ENCODE measurements at places on chromosomes 11 and 22. TPM values are rescaled to one million over a fixed set of nuclear protein-coding genes. Genes with fewer than 3 reads are reported as not detected.
A peak's percentile ranks its signal among the peaks of the same experiment; 100 is the strongest.

TMA7B gene
- total RNA-seq = 8.6 TPM

GRCh38 chr11:8220261-8221045, 43.2 kb downstream of the LMO1 start:
- no peak for DNase-seq
- no peak overlapping the region for H3K27ac ChIP-seq
- H3K36me3 ChIP-seq = no peaks in the 10 kb centered on the region
- H3K4me3 ChIP-seq = no peak overlapping the region
- peaks cover 7% of the 10 kb centered on the region for H3K27me3 ChIP-seq

IGF2 gene
- not detected for total RNA-seq

DNA sequence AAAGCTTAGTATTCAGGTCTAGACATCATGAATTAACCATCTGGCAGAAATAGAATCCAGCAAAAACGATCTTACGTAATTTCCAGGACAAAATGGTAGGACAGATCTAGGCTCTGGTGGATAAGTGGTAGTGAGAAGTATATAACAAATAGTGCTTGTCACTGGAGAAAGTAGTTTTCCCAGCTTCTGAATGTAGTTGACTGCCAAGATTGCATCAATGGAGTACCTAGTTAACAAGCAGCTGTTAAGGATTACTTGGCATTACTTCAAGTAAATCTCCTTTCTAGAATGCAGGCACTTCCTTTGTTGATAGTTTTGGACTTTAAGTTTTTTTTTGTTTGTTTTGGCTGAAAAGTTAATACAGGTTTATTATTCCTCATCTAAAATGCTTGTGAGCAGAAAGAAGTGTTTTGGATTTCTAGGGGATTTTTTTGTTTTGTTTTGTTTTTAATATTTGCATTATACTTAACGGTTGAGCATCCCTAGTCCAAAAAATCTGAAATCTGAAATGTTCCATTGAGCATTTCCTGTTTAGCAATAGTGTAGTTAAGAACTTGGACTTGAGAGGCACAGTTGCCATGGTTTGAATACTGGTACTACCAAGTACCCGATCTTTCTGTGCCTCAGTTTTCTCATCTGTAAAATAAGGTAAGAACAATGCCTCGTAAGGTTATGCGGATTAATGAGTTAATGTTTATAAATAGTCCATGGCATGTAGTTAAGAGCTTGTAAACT, 20.3 kb downstream of the FAM118B start:
- H3K36me3 ChIP-seq = no peaks in the 10 kb centered on the region
- H3K4me3 ChIP-seq = no peak overlapping the region
- H3K27me3 ChIP-seq = no peaks in the 10 kb centered on the region
- no peak overlapping the region for H3K27ac ChIP-seq
- no peaks in the 10 kb centered on the region for H3K4me1 ChIP-seq

MMP27 gene
- total RNA-seq = not detected

MYO18B gene
- total RNA-seq = 1.2 TPM

OR5A1 gene
- not detected for total RNA-seq

CALCA gene
- total RNA-seq = not detected

TIGD3 gene
- 1.1 TPM for total RNA-seq

- peak; percentile 70 for DNase-seq
- peak overlapping the region; percentile 100 for H3K27ac ChIP-seq
- peak overlapping the region; percentile 99 for H3K4me3 ChIP-seq
- peaks cover 51% of the 10 kb centered on the region for H3K36me3 ChIP-seq
Observed at GRCh38 chr11:47216121-47216798, 1.5 kb downstream of the DDB2 start.

DNA sequence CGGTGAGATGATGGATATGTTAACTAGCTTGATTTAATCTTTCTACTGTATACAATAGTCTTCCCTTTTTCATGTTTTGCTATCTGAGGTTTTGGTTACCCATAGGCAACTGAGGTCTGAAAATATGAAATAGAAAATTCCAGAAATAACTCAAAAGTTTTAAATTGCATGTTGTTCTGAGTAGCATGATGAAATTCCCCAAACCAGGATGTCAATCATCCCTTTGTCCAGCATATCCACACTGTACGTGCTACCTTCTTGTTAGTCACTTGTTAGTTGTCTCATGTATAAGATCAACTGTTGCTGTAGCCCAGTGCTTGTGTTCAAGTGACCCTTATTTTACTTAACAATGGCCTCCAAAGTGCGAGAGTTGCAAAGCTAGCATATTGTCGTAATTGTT, 21.2 kb upstream of the OR10W1 start:
- H3K27me3 ChIP-seq = no peaks in the 10 kb centered on the region
- no peaks in the 10 kb centered on the region for H3K4me1 ChIP-seq
- H3K27ac ChIP-seq = no peak overlapping the region
- DNase-seq = no peak

TMEM121B gene
- 0.18 TPM for total RNA-seq

FKBP2 gene
- 33.0 TPM for total RNA-seq

DNA sequence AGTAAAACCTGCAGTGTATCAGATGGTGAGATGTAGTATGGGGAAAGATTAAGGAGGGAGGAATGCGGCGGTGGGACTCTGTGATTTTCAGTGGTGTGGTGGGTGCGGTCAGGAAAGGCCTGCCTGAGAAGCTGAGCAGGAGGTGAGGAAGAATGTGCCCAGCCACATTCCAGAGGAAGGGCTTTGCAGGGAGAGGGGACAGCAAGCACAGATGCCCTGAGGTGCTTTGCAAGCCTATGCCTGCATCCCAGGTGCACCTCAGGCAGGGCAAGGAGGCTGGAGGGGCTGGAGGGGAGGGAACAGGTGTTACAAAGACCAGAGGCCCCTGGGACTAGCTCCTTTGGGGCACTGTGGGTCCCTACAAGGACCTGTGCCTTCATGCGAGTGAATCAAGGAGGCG, 42.1 kb downstream of the MYO7A start:
- H3K4me3 ChIP-seq = no peak overlapping the region
- peaks cover 5% of the 10 kb centered on the region for H3K27me3 ChIP-seq
- no peaks in the 10 kb centered on the region for H3K36me3 ChIP-seq

DNA sequence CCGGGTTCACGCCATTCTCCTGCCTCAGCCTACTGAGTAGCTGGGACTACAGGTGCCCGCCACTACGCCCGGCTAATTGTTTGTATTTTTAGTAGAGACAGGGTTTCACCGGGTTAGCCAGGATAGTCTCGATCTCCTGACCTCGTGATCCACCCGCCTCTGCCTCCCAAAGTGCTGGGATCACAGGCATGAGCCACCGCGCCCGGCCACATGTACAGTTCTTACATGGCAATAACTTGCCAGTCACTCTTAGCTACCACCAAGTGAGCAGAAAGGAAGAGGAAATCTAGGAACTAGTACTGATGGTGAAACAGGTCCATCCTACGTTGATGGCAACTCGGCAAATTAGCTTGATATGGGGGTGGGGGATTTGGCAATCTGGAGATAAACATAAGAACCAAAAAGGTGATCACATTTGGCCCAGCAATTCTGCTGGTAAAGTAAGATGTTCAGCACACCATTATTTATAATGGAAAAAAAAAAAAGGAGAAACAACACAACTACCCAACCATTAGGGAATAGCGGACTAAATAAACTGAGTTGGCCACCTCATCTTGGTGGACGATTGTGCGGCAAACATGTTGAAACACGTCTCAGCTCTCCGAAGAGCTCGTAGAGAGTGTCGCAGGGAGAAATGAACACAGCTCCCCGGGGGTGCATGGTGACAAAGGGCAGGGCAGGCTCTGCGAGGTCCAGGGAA, 5.3 kb downstream of the NLRP6 start:
- peaks cover 62% of the 10 kb centered on the region for H3K4me1 ChIP-seq
- DNase-seq = peak; percentile 45
- H3K27ac ChIP-seq = peak overlapping the region; percentile 89
- peaks cover 67% of the 10 kb centered on the region for H3K36me3 ChIP-seq

- no peak overlapping the region for H3K4me3 ChIP-seq
- peaks cover 52% of the 10 kb centered on the region for H3K4me1 ChIP-seq
- DNase-seq = no peak
- H3K27ac ChIP-seq = no peak overlapping the region
- H3K36me3 ChIP-seq = no peaks in the 10 kb centered on the region
Observed at GRCh38 chr22:39176714-39177455, 24.4 kb upstream of the CBX7 start.

PLEKHA7 gene
- total RNA-seq = 0.50 TPM

DNA sequence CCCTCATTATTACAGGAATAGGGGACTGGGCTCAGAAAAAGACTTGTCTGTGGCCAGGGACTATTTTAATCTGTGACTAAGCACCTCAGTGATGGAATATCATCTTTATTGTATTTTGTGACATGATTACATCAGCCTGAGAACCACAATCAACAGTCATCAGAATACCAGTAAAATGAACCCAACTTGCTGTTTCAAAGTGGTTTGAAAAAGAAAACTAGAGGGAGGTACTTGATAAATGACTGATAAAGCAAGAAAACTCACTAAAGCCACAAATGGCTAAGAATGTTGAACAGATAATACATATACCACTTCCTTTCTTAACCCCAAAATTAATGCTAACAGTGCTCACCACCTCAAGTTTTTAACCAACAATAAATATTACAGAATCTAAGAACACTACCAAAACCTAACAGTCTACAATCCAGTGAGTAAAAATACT, 155.7 kb downstream of the ATG16L2 start:
- peak overlapping the region; percentile 20 for H3K4me3 ChIP-seq
- DNase-seq = no peak
- no peaks in the 10 kb centered on the region for H3K27me3 ChIP-seq
- peaks cover 50% of the 10 kb centered on the region for H3K4me1 ChIP-seq

DNA sequence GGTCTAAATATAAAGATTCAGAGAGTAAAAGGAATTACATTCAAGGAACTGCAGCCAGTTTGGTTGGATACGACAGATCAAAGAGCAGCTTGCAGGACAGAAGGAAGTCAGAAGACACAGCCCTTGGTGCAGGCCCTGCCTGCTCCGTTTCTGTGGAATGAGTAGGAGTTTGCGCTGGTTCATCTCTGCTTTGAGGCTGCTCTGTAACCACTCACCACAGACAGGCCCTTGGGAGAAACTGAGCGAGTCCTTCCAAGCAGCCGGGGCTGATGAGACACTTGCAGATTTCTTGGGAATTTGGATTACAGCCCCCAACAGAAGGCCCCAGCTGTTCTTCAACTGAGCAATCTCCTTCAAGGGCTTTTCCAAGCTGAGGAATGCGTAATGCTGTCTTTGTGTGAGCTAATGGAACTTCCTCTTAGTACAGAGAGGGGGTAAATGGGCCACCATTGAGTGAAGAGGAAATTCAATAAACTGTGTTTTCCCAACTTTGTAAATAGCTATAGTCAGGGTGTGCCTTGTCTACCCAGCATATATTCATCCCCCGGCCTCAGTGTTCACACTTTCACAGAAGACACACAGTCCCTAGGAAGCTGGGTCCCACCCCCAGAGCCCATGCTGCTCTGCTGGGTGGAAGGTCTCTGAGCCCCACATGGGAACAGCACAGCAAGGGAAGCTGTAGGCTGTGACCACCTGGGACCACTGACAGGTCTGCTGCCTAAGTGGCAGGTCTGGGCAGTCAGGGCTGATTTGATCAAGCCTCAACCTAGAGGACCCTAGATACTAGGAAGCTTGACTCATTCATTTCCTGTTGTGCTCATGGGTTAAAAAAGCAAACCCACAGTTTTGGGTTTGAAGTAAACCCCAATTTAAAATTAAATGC, 16.6 kb downstream of the IL10RA start:
- H3K27ac ChIP-seq = peak overlapping the region; percentile 98
- peak; percentile 70 for DNase-seq
- peak overlapping the region; percentile 72 for H3K4me3 ChIP-seq
- H3K27me3 ChIP-seq = no peaks in the 10 kb centered on the region

DNA sequence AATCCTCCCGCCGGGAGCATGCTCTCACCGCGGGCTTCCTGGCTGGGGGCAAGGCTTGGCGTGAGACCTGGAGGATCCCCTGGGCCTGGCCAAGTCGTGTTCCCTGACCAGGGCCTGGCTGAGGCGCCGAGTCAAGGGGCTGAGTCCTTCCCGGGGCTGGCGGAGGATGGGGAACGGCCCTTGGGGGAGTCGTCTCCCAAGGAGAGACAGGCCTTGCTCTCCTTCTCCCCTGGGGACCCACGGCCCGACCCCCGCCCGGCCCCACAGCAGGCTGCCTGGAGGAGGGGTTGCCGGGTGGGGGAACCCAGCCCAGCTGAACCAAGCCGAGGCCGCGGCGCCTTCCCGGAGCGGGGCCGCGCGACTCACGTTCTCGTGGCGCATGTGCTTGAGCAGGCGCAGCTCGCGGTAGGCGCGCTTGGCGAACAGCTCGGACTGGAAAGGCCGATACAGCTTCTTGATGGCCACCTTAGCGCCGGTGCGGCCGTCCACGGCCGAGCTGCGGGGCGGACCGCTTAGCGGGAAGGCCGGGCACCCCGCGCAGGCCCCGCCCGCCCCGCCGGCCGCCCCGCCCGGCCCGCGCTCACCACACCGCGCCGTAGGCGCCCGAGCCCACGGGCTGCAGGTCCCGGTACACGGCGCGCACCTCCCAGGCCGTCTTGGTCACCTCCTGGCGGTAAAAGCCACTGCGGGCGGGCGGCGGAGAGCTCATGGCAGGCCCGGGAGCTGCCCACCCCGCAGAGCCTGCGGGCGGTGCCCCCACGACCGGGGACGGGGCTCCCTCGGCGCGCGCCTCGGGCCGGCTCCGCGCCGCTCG, 475 bp downstream of the MAPK12 start:
- peak overlapping the region; percentile 49 for H3K4me3 ChIP-seq
- no peak overlapping the region for H3K27ac ChIP-seq
- H3K36me3 ChIP-seq = no peaks in the 10 kb centered on the region
- peaks cover 8% of the 10 kb centered on the region for H3K4me1 ChIP-seq
- peaks cover 9% of the 10 kb centered on the region for H3K27me3 ChIP-seq

- H3K27me3 ChIP-seq = peaks cover 13% of the 10 kb centered on the region
- H3K4me1 ChIP-seq = peaks cover 12% of the 10 kb centered on the region
- DNase-seq = no peak
- no peak overlapping the region for H3K4me3 ChIP-seq
- H3K36me3 ChIP-seq = peaks cover 3% of the 10 kb centered on the region
Observed at GRCh38 chr22:37433786-37434185, 6.5 kb upstream of the ELFN2 start.

GUCY1A2 gene
- not detected for total RNA-seq

OR52B4 gene
- not detected for total RNA-seq

DNA sequence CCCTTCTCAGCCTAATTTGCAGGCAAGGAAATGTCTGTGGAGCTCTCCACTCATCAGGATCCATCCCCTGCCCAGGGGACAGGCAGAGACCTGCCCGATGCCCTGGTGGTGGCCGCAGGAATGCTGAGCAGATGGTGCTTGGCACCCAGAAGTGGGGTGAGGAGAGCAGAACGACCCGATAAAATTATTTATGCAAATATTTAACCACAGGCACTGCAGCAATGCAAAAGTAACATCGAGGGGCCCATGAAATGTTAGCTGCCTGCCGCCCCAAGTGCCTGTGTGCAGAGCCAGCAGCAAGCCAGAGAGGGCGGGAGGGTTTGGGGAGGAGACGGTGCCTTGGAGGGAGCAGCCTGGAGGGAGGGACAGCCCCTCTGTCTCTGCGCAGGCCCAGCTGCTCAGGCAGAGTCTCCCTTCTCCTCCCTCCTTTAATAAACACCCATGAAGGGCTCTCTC, 205.5 kb downstream of the CTTN start:
- no peak overlapping the region for H3K4me3 ChIP-seq
- H3K27me3 ChIP-seq = peaks cover 8% of the 10 kb centered on the region
- H3K4me1 ChIP-seq = no peaks in the 10 kb centered on the region

F2 gene
- not detected for total RNA-seq

- H3K27me3 ChIP-seq = no peaks in the 10 kb centered on the region
- H3K4me3 ChIP-seq = no peak overlapping the region
- peaks cover 23% of the 10 kb centered on the region for H3K4me1 ChIP-seq
- H3K36me3 ChIP-seq = no peaks in the 10 kb centered on the region
- H3K27ac ChIP-seq = no peak overlapping the region
Observed at GRCh38 chr11:130738611-130739010, 177.7 kb downstream of the SNX19 start.

TEAD1 gene
- total RNA-seq = 0.05 TPM

- DNase-seq = no peak
- no peak overlapping the region for H3K27ac ChIP-seq
- no peaks in the 10 kb centered on the region for H3K4me1 ChIP-seq
- no peak overlapping the region for H3K4me3 ChIP-seq
Observed at GRCh38 chr11:30653606-30654005, 67.5 kb upstream of the MPPED2 start.

All from activated CD8-positive, alpha-beta T cell treated with anti-CD3 and anti-CD28 coated beads, Interleukin-2, amount 10 ng/mL, durations not matched to agents 7 days and 5 days (primary cell).